ENCODE measurements at places on chromosomes 7 and 10.
A peak's percentile ranks its signal among the peaks of the same experiment; 100 is the strongest.

DNA sequence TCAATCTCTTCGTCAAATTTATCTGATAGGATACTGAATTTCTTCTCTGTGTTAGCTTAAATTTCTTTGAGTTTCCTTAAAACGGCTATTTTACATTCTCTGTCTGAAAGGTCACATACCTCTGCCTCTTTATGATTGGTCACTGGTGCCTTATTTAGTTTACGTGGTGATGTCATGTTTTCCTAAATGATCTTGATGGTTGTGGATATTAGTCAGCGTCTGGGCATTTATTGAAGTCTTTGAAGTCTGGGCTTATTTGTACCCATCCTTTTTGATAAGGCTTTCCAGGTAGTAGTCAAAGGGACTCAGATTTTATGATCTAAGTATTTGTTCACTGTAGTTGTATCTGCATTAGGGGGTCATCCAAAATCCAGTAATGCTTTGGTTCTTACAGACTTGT, 1407.5 kb upstream of the LRRTM3 start:
- no peak for DNase-seq

DNA sequence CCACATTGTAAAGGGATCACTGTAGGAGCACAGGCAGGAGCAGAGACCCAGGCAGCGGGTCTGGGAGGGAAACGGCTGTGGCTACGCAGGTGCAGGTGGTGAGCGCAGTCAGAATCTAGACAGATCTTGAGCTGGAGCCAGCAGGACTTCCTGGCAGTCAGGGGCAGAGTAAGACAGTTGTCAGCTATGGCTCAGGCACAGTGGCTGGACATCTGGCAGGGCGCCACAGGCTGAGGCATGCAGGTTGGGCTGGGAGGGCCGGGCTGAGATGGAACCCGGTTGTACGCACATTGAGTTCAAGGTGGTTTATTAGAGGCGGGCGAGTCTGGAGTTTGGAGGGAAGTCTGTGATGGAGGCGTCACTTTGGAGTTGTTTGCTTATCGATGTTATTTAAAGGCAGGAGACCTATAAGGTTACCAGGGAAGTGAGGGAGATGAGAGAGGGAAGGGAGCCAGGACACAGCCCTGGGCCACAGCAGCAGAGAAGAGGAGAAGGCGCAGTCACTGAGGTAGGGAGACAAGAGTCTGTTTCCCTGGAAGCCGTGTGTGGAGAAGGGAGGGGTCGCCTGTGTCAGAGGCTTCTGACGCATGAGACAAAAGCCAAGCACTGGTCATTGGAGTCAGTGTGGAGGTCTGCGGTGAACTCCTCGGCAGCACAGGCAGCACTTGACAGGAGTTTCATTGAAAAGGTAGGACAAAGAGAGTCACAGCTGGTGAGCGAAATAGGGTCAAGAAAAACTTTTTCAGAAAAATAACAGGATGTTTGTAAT, 73.8 kb downstream of the LANCL2 start:
- DNase-seq = no peak

- DNase-seq = no peak
Measured at GRCh38 chr7:150487625-150488024, 27.0 kb upstream of the GIMAP7 start.

- DNase-seq = no peak
Measured at GRCh38 chr10:59433720-59434428, 71.5 kb upstream of the FAM13C start.

DNA sequence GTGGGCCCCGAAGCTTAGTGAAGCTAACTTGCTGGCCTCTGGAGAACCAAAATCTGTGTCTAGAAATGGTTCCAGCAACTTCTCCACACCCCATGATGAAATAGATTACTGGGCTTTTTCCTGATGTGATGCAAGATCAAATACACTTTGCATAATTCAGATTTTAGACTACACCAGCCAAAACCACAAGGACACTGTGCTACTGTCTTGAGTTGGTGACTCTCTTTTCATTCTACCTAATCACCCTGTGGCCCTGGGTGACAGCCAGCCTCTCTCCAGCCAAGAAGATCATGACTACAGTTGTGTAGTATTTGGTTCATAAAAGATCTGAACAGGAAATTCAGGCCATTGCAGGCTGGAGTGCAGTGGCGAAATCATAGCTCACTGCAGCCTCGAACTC, 22.2 kb downstream of the AZGP1 start:
- DNase-seq = no peak

- DNase-seq = peak; percentile 48
Measured at GRCh38 chr7:158804335-158804734, 25.0 kb downstream of the ESYT2 start.

DNA sequence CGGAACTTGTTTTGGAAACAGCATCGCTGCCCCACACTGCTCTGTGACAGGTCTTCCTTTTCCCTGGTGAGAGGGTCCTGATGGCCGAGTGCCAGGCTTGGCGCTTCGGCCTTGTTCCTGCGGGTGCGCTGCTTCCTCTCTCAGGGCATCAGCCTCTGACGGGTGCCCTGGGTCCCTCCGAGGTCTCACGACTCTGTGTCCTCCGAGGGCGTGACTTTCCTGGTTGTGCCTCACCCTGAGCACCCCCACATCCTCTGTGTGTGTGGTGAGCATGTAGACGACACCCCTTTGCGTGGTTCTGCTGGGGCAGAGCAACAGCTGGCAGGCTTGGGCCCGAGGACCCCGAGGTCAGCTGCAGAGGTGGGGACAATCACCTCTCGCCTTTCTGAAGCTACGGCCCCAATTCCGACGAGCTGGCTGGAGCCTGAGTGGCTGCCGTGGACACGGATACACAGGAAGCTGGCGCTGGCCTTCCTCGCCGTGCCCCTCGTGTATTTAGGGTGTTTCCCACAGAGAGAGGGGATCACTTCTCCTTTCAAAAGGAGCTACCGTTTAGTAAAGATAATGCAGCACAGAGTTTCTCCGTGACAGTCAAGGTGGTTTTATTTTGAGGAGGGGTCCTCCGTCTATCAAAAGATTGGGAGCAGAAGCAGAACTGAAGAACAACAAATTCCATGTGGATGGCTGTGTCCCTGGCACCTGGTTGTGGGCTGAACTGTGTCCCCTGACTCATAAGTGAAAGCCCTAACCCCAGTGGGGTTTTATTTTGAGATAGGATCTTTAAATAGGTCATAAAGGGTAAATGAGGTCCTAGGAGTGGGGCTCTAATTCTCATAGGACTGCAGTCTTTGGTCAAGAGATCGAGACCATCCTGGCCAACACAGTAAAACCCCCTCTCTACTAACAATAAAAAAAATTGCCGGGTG, 36.2 kb upstream of the PITRM1 start:
- DNase-seq = no peak

DNA sequence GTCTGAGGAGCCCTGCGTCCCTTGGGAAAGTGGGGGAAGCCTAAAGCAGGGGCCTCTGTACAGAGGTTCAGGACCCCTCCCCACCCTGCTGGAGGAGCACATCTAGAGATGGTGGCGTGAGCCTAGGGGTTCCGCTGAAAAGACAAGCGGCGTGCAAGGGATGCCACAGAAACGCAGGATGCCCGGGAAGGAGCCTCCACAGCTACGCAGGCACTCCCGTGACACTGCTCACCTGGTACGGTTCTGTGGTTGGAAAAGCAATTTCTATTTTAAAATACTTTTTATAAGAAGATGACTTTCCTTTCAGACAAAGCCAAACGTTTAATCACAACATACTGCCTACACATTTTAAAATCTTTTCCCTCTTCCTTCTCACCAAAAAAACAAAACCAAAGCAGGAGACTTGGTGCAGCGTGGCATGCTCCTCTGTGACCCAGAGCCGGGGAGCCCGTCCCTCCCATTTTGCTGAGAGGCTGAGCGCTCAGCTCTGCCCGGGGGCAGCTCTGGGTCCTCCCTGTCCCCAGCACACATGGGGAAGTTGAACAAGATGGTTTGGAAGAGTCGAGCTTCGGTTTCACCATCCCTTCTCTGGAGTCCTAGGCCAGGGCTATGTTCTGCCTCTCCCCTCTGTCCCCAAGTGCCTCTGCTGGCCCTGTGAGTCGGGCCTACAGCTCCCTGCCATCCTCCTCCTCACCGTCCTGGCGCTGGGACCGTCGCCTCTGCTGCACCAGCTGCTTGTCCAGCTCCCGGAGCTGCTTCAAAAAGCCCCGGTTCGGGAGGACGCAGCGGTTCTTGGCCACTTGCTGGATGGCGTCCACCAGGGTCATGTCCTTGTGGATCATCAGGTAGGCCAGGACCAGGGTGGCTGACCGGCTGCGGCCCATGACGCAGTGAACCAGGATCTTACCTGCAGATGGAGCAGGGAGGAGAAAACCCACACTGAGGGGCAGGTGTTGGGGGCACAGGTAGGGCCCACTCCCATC, 74.0 kb upstream of the SAMD8 start:
- no peak for DNase-seq

- DNase-seq = no peak
Measured at GRCh38 chr10:48901319-48901718, 38.3 kb downstream of the LRRC18 start.

GRCh38 chr10:47420305-47421056, 36.4 kb upstream of the ZNF488 start:
- DNase-seq = no peak

GRCh38 chr7:105788816-105789349, 87.5 kb downstream of the ATXN7L1 start:
- DNase-seq = no peak

DNA sequence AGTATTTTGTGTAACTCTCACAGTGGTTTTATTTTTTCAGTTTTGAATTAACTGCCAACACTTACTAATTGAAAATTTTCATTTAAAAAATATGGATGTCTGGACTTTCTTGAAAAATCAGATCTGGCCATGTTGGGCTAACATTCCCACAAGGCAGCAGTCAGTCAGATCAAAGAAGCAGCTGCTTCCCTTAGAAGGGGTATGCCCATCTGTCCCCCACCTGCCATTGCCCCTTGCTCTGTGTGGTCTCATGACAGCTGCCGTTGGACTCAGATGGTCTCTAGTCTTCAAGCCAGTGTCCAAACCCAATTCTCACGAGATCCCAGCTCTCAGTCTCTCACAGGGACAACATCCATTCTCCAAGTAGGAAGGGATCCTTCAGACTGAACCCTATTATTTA, 212.1 kb upstream of the GHITM start:
- no peak for DNase-seq

- no peak for DNase-seq
Measured at GRCh38 chr7:107659666-107660065, 962 bp upstream of the SLC26A4 start.

GRCh38 chr10:103757531-103758293, 97.7 kb downstream of the SH3PXD2A start:
- DNase-seq = peak; percentile 71

- DNase-seq = no peak
Measured at GRCh38 chr7:21142081-21142480, 285.8 kb upstream of the SP4 start.

DNA sequence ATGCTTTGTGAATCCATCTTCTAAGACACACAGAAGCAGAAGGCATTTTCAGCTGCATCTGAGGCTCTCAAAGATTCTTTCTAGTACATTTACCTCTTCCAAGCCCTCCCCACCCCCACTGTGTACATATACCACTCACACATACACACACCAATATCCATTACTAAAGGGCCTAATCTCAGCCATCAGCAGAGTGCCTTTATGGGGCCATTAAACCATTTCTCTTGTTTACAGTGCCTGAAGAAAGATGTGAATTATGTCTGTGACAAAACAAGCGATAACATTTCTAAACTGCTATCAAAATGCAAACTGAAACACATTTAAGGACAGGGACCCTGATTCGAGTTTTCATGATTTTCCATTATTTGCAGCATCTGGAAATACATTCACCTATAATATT, 40.0 kb downstream of the ETV1 start:
- DNase-seq = no peak

DNA sequence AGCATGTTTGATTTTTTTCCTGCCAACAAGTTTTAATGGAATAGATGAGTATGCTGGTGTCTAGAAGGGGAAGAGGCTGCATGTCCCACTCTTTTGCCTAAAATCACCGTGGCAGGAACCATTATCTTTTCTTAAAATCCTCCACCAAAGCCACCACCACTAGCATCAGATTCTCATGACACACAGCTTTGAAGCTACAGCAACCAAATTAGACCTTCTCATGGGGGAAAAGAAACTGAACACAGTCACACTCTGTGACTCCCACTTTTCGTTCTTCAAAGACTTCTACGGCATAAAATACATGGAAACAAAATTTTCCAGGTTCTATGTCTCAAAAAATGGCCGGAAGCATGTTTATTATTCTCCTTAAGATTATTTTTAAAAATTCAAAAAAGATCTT, 81.8 kb downstream of the SGMS1 start:
- DNase-seq = no peak

- no peak for DNase-seq
Measured at GRCh38 chr10:73887294-73888039, 13.1 kb upstream of the CAMK2G start.

DNA sequence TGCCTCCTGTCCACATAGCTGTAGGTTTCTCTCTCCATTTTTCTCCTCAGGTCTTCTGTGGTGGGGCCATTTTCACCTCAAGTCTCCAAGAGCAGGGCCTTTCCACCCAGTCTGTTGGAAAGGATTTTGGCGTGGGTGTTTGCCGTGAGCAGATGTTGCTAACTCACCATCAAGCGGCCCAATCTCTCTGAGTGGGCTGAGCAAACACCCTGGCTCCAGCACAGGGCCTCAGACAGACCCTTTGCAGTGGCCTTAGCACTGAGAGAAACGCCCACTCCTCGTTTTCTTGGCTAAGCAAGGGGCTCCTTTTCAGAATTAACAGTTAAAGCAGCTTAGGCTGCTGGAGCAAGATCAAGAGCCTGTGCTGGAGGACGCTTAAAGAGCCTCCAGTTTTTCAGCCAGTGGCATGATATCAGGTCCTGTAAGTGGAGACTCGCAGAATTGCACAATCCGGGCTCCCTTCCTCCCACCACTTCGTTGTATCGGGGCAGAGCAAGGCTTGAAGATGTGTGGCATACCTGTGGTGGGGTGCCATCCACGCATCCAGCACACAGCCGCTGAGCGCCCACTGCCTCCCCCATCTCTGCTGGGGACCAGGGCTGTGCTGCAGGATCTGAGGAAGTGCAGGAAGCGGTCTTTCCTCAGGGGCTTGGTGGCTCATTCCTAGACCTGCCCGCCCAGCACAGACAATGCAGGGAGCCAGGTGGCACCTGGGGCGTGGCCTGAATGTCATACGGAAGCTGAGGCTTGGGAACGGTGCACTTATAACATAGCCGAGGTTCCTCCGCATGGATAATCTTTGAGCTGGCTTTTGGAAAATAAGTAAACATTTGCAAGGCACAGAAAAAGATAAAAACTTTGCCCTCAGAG, 142.7 kb downstream of the ADARB2 start:
- DNase-seq = no peak

GRCh38 chr10:3105905-3106304, 38.6 kb downstream of the PFKP start:
- no peak for DNase-seq

DNA sequence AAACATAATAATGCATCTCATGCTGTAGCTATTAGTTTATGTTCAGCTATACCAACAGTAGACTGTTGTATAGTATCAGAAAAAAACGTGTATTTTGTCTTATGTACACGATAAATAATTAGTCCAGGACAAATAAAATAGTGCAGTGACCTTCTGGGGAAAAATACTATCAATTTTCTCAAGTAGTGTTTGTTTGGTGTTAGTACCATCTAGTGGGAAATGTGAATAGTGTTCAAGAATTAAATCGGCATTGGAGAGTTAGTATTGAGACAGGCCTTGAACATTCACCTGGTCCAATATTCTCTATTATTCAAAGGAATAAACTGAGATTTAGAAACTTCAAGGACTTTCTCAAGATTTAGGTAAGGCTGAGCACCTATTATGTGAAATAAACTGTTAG, 21.7 kb upstream of the OR2A5 start:
- DNase-seq = no peak

GRCh38 chr10:72883861-72884260, 9.7 kb upstream of the OIT3 start:
- DNase-seq = no peak

GRCh38 chr10:125038637-125039036, 96.7 kb downstream of the ZRANB1 start:
- DNase-seq = no peak

- DNase-seq = no peak
Measured at GRCh38 chr7:98509836-98510235, 107.2 kb upstream of the NPTX2 start.
